ENCODE measurements at places on chromosomes 1 and 21.

DNA sequence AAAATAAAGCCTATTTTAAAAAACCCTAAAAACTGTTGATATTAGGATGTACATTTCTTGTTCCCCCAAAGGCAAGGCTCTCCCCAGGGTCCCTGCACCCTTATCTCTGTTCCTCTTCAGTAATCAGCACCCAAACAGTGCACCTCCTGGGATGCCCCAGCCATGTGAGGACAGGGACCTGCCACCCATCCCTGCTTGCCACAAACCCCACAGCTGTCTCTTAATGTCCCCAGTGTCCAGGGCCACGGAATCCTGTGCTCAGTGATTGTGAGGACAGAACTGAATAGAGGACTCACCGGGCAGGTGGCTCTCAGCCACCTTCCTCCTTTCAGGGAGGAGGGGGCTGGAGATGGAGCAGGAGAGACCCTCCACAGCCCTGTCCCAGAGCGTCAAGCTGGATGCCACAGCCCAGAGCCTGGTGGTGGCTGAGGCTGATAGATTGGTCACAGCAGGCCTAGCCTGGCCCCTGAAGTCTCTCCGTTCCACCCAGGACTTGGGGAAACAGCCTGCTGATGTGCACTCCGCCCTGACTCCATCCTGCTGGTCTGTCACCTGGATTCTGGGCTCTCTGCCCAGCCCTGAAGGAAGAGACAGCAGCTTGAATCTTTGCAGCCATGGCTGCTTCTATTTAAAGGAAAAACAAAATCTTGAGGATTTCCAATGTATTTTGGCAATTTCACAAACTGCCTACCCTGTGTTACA lies 23.1 kb downstream of the RNF187 start:
- DNase-seq, result no peak

DNA sequence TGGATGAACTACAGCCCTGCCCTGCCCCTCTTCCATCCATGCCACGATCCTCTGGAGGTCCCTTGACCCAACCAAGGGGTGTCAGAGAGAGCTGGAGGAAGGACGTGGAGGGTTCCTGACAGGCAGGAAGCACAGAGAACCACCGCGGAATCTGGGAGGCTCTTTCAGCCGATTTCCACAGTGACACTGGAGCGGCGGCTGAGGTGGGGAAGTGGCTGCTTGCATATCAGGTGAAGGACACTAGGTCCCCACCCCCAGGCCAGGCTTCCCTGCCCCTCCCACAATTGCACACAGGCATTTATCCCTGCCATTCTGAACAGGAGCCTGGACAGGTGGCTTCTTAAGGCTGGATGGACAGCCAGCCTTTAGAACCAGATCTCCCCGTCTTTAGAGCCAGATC lies 17.5 kb downstream of the LRRC71 start:
- DNase-seq, result no peak

DNA sequence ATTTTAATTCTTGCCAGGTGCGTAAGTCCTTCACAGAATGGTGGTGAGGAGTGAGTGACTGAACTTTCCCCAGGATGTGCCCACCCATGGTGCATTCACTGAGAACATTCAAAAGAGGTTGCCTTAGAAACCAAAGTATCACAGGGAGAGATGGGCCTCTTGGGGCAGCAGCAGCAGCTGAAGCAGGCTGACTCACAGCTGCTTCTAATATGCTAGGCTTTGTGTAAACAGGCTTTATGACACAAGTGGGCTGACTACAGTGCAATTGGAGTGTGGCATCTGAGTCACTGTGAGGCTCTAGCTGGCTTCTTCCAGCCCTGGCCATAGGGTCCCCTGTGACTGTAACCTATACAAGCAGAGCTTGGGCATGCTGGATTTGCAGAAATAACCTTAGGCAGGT lies 12.6 kb downstream of the PIGP start:
- DNase-seq, result no peak

DNA sequence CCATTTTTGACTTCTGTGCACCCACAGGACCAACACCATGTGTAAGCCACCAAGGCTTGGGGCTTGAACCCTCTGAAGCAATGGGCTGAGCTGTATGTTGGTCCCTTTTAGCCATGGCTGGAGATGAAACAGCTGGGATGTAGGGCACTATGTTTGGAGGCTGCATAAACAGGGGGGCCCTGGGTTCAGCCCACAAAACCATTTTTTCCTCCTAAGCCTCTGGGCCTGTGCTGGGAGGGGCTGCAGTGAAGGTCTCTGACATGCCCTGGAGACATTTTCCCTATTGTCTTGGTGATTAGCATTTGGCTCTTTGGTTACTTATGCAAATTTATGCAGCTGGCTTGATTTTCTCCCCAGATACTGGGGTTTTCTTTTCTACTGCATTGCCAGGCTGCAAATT lies 144.9 kb downstream of the ZNF326 start:
- no peak for DNase-seq

- DNase-seq, result no peak
These were observed 82.4 kb upstream of the BCL10 start for GRCh38 chr1:85358702-85359438.

All from KG1 (cell line).